ENCODE measurements at places on chromosomes 6 and 20.

DNA sequence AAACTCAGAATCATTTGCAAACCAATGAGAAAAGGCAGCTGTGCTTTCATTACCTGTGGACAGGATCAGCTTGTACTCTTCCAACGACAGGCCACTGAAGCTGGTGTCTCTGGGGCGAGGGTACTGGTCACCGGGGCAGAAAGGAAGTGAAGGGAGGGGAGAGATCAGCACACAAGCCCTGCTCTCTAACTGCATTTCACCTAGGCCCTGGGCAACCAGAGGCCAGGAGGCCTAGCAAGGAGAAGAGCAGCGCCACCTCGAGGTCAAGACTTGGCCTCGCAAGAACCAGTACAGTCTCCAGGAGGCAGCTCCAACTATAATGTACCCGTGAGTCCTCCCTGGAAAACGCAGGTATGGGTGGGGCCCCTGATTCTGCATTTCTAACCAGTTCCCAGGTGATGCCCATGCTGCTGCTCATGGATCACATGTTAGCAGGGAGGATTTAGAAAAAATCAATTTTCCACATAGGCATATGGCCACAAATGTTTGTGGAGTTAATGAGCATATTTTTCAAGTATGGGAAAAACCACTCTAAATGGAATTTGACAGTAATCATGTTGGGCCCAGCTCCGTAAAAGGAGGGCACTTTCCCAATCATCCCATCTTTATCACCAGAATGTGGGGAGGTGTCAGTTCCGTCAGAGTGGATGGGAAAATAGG is 11.0 kb downstream of the UQCC2 start:
- no peaks in the 10 kb centered on the region for H3K4me1 ChIP-seq
- no peaks in the 10 kb centered on the region for H3K27me3 ChIP-seq
- no peaks in the 10 kb centered on the region for H3K36me3 ChIP-seq
- no peak overlapping the region for H3K27ac ChIP-seq
- no peak overlapping the region for H3K4me3 ChIP-seq

DNA sequence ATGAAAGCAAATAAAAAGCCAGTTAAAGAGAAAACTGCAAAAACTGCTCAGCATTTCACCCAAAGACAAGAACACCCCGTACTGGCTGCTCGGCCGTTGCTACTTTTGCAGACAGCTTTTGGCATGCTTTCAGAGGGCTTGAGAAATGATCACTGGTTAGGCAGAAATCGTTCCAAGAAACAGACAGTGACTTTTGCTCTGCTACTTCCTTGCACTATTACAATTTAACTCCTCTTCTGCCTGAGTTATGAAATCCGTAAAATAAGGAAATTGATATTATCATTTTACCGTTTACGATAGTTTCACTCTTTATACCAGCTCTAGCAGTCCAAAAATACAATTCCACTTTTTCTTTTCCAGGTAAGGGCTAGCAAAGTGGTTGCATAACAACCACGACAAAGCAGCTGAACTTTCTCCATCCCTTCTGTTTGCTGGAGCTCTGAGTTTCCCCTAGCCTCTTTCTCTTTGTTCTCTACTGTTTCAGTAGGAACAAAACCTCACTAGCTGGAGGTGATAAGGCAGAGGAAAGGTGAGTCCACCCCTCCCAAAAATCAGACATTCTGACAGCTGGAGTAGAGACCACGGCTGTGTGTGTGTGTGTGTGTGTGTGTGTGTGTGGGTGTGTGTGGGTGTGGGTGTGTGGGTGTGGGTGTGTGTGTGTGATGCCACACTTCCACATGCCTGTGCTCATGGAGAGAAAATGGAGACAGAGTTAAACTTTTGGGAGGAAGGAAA is 191.8 kb upstream of the RREB1 start:
- H3K36me3 ChIP-seq: no peaks in the 10 kb centered on the region
- DNase-seq: no peak
- peak overlapping the region; percentile 40 for H3K4me3 ChIP-seq
- no peak overlapping the region for H3K27ac ChIP-seq
- H3K4me1 ChIP-seq: no peaks in the 10 kb centered on the region

DNA sequence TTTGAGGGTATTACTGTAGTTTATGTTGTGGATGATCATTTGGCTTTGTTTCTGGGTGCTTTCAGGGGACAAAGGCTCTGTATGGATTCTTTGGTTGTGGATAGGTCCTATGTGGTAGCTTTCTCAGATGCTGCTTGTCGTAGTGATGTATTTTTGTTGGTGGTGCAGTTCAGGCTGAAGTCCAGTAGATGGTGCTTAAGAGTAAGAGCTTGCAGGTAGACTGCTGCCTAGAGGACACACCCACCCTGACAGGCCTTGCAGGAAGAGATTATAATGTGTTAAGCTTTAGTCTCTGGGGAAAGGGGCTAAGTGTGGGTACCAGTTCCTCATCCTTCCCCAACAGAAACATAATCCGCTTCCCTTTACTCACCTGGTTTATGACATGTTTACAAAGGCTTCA is 62.6 kb upstream of the ADGRB3 start:
- H3K27me3 ChIP-seq: no peaks in the 10 kb centered on the region
- H3K4me3 ChIP-seq: no peak overlapping the region
- no peak overlapping the region for H3K27ac ChIP-seq

- H3K36me3 ChIP-seq: peaks cover 17% of the 10 kb centered on the region
- H3K27me3 ChIP-seq: no peaks in the 10 kb centered on the region
- H3K27ac ChIP-seq: no peak overlapping the region
Measured at GRCh38 chr20:33653218-33653899, 8.8 kb upstream of the C20orf144 start.

- H3K27ac ChIP-seq: no peak overlapping the region
- H3K4me1 ChIP-seq: no peaks in the 10 kb centered on the region
- no peak overlapping the region for H3K4me3 ChIP-seq
Measured at GRCh38 chr6:159108426-159108985, 60.7 kb upstream of the FNDC1 start.

DNA sequence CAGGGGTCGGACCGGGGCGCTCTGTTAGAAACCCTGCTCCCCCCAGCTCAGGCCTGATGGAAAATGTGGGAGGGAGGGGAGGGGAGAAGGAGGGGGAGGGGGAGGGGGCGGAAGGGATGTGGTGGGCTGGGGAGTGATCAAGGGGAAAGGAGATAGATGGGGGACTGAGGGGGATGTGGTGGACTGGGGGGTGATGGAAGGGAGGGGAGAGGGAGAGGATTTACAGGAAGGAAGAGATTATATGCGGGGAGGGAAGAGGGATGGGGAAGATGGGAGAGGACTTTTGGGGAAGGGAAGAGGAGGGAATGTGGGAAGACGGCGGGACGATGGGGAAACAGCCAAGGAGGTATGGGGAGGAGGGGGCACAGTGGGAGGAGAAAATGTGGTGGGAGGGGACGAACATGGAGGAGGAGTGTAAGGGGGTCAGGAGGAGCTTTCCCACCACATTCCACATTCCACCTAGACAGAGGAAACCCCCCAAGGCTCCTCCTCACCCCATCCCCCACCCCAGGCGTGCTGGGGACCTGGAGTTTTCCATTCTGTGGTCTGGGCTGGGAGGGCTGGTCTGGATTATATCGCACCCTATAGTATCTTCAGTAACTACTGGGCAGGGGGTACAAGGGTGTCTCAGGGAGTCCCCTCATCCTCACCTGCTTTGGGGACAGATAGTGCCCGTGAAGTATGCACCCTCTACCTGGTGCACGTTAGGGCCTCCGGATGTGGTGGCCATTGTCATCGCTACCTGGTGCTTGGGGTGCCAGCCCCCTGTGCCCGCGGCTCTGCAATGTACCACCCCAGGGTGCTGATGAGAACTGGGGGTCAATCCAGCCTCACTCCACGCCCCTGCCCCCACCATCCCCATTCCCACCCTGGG is 578 bp upstream of the PTGIS start:
- peak overlapping the region; percentile 67 for H3K4me3 ChIP-seq
- DNase-seq: peak; percentile 63
- peaks cover 45% of the 10 kb centered on the region for H3K4me1 ChIP-seq
- peaks cover 4% of the 10 kb centered on the region for H3K36me3 ChIP-seq
- H3K27ac ChIP-seq: peak overlapping the region; percentile 100

GRCh38 chr6:33777398-33778388 is 11.2 kb downstream of the LEMD2 start:
- no peak overlapping the region for H3K4me3 ChIP-seq
- no peaks in the 10 kb centered on the region for H3K27me3 ChIP-seq
- H3K4me1 ChIP-seq: no peaks in the 10 kb centered on the region
- DNase-seq: no peak
- H3K36me3 ChIP-seq: peaks cover 99% of the 10 kb centered on the region

GRCh38 chr20:50358166-50358565 is 152.0 kb upstream of the PTPN1 start:
- H3K27me3 ChIP-seq: no peaks in the 10 kb centered on the region
- DNase-seq: no peak
- H3K4me1 ChIP-seq: no peaks in the 10 kb centered on the region

DNA sequence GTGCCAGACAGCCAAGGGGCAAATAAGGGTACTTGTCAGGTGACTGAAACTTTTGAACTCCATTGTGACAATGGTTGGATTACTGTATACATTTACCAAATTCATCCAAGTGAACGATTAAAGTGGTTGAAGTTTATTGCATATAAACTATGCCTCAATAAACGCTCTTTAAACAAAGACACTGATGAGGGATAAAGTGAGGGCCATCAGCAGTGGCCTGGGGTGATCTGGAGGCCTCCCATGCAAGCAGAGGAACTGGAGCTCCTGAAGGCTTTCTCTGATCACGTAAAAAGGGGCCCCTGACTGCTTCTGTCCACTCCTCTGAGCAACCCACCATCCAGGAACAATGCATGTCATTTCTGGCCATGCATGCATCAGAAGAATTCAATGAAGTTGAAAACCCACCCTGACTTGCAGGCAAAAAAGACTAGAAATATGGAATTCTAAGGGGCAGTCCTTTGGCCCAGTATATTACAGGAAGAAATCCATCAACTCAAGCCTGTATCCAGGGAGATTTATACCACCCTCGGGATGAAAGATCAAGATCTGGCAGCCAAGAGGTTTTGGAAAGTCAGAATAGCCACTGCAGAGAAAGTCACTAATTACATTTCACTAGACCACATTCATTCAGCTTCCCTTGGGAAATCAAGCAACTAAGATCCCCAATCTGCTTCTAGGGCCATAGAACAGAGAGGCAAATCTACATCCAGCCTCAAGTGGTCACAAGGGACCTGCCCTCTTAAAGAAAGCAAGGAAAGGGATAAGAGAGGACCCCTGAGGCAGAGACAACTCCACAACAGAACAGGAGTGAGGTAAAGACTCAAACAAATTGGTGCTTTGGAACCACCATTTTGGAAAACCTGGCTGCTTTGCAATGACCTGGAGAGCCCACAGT is 31.7 kb upstream of the RAB22A start:
- no peak for DNase-seq
- no peaks in the 10 kb centered on the region for H3K36me3 ChIP-seq
- H3K27ac ChIP-seq: no peak overlapping the region
- no peaks in the 10 kb centered on the region for H3K27me3 ChIP-seq
- H3K4me1 ChIP-seq: no peaks in the 10 kb centered on the region
- H3K4me3 ChIP-seq: no peak overlapping the region

GRCh38 chr20:52379723-52380336 is 188.3 kb upstream of the ZFP64 start:
- no peak for DNase-seq
- H3K27ac ChIP-seq: no peak overlapping the region
- H3K36me3 ChIP-seq: no peaks in the 10 kb centered on the region
- no peaks in the 10 kb centered on the region for H3K4me1 ChIP-seq

DNA sequence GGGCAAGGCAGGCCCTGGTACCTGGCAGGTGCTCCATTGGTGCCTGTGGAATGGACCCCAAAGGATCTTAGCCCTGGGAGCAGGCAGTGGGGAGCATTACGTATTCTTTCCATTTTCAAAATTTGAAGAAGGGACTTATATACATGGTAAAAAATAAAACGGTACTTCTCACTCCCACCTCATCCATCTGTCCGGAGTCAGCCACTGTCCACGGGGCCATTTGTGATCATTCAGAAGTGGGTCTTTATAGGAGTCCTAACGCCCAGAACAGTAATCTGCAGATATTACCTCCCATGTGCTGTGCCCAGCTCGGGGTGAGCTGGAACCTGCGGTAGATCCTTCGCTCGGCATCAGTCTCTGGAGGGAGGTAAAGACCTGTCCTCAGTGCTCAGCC is 110.4 kb downstream of the SYCP2 start:
- no peak for DNase-seq
- no peaks in the 10 kb centered on the region for H3K4me1 ChIP-seq
- no peaks in the 10 kb centered on the region for H3K27me3 ChIP-seq
- no peak overlapping the region for H3K27ac ChIP-seq

GRCh38 chr20:37856932-37857660 is 45.8 kb upstream of the VSTM2L start:
- H3K4me3 ChIP-seq: no peak overlapping the region
- no peak overlapping the region for H3K27ac ChIP-seq
- no peak for DNase-seq
- peaks cover 23% of the 10 kb centered on the region for H3K36me3 ChIP-seq

- no peaks in the 10 kb centered on the region for H3K27me3 ChIP-seq
- DNase-seq: no peak
- H3K27ac ChIP-seq: peak overlapping the region; percentile 88
- peaks cover 38% of the 10 kb centered on the region for H3K36me3 ChIP-seq
- H3K4me3 ChIP-seq: peak overlapping the region; percentile 78
Measured at GRCh38 chr6:35469751-35470662, 1.8 kb downstream of the RPL10A start.

GRCh38 chr6:165729307-165729936 is 66.4 kb upstream of the PDE10A start:
- H3K4me3 ChIP-seq: no peak overlapping the region
- H3K36me3 ChIP-seq: no peaks in the 10 kb centered on the region
- no peaks in the 10 kb centered on the region for H3K27me3 ChIP-seq
- no peaks in the 10 kb centered on the region for H3K4me1 ChIP-seq

DNA sequence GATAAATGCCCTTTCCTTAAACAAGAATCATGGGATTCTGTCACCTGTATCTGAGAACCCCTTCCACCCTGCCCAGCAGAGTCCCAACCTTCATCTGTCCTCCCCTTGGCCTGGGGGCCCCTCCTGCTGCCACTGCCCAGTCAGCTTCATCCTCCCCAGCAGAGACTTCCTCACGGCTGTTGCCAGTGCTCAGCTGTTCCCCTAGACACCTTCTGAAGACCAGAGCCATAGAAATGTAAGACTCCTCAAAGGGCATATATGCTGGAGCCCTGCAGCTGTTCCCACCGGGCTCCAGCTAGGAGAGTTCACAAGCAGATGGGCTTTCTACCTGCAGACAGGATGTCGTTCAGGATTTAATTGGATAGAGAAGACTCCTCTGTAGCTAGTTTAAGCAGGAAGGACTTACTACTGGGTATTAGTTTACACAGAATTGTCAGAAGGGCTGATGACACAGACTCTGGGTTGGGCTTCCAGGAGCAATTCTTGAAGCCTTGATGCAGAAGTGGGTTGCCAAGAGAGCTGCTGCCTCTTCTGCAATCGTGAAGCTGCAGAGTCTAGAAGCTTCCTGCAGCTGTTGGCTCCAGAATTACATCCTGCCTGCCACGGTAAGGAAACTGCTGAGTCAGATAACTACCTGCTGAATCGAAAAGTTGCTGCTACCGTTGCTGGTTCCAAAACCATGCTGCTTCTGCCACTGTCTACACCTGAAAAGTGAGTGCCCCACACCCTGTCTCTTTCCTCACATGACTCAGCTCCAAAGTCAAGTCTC is 57.1 kb upstream of the MLN start:
- no peak for DNase-seq
- H3K36me3 ChIP-seq: no peaks in the 10 kb centered on the region
- no peaks in the 10 kb centered on the region for H3K27me3 ChIP-seq
- H3K4me1 ChIP-seq: no peaks in the 10 kb centered on the region

All from ascending aorta (tissue), 2 donors.